ENCODE measurements at places on chromosomes 1 and 21.

GRCh38 chr21:40846103-40846502 is 855 bp downstream of the DSCAM start:
- DNase-seq = no peak

GRCh38 chr1:77047575-77047974 is 171.7 kb downstream of the PIGK start:
- DNase-seq = no peak

GRCh38 chr1:210311726-210312493 is 16.8 kb upstream of the HHAT start:
- no peak for DNase-seq

- no peak for DNase-seq
Observed at GRCh38 chr1:79044974-79045650, 38.6 kb upstream of the ADGRL4 start.

DNA sequence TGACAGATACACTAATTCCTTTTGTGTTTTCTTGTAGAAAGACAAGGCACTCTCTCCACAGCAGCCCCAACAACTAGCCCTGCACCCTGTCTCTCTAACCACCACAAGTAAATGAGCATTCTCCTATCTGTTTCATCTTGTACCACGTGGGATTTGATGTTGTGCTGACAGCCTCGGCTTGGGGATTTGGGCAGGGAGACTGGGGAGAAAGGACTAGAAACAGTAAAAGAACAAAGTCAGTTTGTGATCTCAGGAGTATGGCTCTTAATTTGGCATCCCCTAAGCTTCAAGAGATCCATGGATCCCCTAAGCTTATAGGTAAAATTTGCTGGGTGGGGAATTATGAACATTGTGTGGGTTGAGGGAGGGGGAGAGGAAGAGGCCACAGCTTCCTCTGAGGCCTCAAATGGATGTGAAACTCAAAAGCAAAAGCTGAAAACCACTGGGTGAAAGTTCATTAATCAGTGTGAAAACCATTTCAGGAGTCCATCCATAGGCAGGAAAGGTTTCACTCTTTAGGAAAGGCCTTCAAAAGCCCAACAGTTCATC is 3.1 kb downstream of the C1orf162 start:
- no peak for DNase-seq

GRCh38 chr1:113247782-113248181 is 142.5 kb upstream of the MAGI3 start:
- no peak for DNase-seq

GRCh38 chr1:88451856-88452255 is 232.2 kb upstream of the PKN2 start:
- DNase-seq = no peak

DNA sequence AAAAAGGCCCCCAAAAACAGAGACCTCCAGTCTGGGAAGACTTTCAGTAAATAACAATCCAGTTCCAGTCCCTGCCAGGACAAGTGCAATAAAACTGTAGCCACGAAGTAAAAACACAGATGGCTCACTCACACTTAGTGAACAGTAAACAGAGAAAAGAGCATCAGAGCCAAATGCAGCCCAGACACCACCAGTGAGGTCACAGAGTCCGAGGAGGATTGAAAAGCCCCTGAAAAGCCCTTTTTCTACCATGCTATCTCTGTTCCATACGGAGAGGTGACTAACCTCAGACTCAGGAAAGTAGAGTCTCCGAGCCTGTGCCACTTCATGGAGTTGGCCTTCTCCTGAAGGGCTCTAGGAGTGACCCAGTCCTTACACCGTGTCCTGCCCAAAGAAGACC is 84.5 kb downstream of the COLGALT2 start:
- no peak for DNase-seq

- no peak for DNase-seq
Observed at GRCh38 chr21:35343046-35343819, 294.1 kb upstream of the RUNX1 start.

- no peak for DNase-seq
Observed at GRCh38 chr1:116360429-116361173, 12.4 kb upstream of the ATP1A1 start.

- DNase-seq = no peak
Observed at GRCh38 chr1:58704616-58705021, 4.8 kb upstream of the MYSM1 start.

DNA sequence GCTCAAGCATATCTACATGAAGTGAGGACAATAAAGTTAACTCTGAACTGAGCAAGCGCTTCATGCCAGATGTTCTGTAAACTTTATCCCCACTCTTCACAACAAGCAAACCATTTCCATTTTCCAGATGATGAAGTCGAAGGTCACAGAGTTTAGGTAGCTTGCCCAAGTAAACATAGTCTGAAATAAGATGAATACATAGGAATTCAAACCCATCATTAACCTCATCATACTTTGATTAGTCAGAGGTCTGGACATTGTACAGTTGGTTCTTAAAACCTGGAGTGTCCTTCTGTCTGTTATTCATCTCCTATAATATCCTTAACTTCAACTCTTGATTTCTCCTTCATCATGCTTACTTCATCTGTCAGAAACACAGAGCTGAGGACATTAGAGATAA is 180.3 kb upstream of the C8B start:
- DNase-seq = no peak

DNA sequence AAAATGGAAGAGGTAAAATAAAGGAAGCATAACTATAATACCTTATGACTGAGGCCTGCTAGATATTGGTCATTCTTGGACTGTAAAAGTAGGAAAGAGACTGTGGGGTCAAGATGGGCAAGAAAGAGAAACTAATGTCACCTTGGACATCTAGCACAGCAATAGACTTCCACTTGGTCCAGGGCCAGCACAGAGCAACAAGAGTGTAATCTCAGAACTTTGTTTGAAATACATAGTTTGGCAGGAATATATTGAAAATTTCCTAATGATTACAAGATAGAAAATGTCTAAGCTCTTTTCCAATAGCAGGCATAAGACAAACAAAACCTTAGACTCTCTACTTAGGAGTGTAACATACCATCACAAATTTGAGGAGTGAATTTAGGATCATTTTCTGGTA is 4.6 kb downstream of the LRRC8C start:
- no peak for DNase-seq

DNA sequence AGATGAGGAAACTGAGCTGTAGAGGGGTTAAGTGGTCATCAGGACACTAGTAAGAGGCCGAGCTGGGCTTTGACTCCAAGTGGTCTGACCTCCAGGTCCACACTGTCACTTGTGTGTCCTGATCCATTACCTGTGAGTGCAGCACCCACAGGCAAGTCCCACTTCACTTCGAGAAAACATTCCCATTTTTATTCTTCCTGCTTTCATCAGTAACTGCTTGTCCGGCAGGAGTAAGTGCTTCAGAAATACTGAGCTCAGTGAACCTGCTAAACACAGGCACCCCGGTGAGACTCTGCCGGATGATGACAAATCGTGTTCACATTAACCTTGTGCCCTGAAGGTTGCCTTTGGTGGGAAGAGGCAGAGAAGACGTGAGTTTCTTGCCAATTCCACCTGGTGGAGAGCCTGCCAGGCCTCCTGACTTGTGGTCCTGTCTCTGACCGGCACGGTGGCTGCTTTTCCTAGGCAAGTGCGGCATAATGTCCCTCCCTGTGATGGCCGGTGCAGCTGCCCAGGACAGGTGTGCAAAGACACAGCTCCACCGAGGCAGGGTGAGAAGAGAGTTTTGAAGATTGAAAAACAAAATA is 29.4 kb downstream of the ZBTB18 start:
- DNase-seq = no peak

DNA sequence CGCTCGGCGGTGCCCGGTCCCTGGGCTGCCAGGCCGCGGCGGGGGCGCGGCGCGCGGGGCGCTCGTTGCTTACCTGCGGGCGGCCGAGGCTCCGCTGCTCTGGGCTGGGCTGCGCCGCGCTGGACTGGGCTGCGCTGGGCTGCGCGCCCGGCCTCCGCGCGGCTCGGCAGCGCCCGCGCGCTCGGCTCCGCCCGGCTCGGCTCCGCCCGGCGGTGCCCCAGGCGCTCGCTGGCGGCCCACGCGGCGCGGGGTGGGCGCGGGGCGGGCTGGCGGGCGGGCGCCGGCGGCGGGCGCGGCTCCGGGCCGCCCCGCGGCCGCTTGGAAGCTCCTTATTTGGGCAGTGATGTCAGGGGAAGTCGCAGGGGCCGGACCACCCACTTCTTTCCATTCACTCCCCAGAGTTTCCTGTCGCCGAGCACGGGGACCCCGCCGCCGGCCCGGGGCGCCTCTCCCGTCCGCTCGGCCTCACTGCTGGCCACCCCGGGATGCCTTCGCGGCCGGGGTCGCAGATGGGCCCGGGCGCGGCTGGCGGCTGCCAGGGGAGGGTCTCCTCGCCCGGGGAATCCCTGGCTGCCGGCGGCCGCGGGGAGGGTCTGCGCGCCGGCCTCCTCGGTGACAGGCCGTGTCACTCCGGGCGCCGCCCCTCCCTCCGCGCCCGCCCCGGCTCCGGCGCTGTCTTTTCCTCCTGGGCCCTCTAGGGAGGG is 177.7 kb upstream of the EDN2 start:
- DNase-seq = no peak

DNA sequence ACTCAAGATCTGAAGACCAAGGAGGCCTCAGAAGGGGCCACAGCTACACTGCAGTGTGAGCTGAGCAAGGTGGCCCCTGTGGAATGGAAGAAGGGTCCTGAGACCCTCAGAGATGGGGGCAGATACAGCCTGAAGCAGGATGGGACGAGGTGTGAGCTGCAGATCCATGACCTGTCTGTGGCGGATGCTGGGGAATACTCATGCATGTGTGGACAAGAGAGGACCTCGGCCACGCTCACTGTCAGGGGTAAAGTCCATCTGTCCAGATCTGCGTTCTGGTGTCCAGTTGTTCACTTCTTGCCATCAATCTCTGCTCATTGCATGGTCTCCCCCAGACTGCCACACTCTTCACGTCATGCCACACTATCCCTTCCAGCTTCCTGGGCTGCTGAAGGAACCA is 90.6 kb downstream of the OBSCN start:
- no peak for DNase-seq

DNA sequence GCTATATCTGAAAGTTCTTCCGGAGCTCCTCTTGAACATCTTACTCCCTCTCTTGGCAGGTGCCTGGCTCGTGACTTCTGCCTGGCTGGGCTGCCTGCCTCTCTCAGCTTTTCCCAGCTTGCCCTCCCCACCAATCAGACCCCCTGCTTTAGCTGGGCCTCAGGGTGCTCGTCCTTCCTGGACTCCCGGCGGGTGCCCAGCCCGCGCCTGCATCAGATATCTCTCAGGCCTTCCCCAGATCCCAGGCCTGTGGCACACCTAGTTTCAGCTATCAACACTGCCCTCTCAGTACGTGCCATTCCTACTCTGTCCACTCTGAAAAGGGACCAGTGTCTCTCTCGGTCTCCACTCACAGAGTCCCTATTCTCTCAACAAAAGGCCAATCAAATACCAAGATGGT is 96.5 kb upstream of the CLDN14 start:
- no peak for DNase-seq

- DNase-seq = no peak
Observed at GRCh38 chr1:230387876-230388275, 38.3 kb downstream of the PGBD5 start.

DNA sequence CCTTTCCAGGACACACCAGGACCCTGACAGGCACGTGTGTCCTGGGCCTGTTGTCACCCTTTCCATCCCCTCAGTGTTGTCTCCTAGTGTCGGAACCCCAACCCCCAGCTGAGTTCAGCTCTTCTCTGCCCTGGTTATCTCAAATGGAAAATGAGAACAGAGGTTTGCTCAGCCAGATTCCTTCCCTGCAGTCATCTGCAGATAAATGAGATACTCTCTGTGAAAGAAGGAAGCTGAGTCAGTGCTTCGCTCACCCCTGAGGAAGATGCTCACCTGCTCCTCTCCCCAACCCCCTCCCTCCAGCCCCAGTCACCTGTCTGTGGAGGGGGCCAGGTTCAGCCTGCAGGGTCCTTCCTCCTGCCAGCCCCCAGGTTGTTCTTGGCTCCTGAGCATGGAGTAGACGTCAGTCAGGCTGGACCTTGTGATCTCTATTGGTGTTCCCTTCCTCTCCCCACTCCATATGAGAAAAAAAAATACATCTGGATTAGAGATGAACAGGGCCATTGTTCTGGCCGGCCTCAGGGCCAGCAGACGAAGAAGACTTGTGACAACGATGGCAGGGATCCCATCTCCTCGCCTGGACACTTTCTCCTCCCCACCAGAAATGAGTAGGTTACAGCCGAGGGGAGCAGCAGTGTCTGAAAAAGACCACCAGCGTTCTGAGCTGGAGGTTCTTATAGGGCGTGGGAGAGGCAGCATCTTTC is 20.9 kb downstream of the PHGDH start:
- no peak for DNase-seq

GRCh38 chr21:33914188-33914587 is 1.4 kb downstream of the ATP5PO start:
- no peak for DNase-seq

DNA sequence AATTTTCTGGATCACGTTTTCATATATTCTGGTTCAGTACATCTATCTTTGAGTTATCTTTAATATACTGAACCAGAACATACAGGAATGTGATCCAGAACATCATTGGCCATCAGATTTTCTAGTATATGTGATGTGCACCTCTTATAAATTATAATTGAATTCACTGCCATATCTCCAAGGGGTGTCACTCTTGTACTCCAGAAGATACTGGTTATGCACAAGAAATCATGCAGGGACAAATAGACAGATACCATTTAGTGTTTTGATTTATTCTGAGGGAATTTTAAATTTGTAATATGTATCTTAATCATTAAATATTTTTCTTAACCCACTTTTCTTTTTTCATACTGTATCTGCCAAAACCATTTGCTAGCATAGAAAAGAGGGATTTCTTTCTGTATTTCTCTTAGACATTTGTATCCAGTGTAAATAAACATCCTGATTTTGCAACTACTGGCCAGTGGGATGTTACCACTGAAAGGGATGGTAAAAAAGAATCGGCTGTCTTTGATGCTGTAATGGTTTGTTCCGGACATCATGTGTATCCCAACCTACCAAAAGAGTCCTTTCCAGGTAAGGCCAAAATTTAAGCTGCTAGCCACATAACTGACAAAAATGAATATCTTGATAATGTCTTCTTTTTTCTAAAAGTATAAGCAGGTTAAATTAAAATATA is 16.7 kb downstream of the FMO3 start:
- no peak for DNase-seq

DNA sequence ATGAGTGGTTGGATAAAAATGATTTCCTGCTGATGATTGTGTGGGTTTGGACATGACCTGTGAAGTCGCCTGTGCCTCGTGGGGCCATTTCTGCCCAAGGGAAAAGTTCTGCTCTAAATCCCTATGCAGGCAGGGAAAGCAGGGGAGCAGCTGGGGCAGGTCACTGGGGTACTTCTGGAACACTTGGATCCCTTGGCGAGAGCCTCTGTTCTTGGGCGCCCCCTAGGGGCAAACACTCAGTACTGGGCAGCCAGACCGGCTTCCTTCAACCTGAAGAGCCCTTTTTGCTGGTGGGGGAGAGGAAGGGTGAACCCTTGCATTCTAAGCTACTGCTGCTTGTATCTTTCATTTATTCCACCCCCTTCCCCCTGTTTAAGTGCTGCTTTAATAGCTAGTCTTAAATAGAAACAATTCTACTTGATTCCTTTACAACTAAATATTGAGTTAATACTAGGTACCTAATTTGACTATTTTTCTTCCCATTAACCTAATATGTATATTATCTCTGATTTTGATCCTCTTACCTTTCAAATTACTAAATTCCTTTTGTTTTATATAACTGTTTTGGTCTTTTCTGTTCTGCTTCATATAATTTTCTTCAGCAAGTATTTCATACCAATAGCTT is 5.1 kb upstream of the CLEC20A start:
- no peak for DNase-seq
